ENCODE measurements at places on chromosomes 1 and 21.

- no peak overlapping the region for H3K4me3 ChIP-seq
- no peaks in the 10 kb centered on the region for H3K27me3 ChIP-seq
- no peak for DNase-seq
- H3K27ac ChIP-seq: no peak overlapping the region
- H3K36me3 ChIP-seq: no peaks in the 10 kb centered on the region
Observed at GRCh38 chr1:232123775-232124659, 497.4 kb downstream of the DISC1 start.

DNA sequence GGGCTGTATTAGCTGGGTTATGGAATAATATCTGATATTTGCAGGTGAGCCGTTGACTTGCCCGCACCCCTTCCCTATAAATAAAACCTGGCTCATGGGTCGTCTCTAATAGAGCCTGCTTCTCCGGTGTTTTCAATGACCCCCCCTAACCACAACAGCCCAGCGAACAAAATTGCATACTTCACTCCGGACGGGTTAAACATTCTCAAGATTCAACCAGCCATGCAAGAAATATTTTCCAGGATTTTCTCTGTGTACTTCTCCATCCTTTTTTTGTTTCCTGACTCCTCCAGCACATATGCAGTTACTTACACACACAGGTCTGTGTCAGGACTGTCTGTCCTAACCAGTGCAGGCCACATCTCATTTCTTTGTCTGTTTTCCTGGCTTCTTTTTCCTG is 267.7 kb downstream of the ZNF648 start:
- H3K4me3 ChIP-seq: no peak overlapping the region
- no peaks in the 10 kb centered on the region for H3K4me1 ChIP-seq
- no peak for DNase-seq
- H3K27ac ChIP-seq: no peak overlapping the region
- H3K27me3 ChIP-seq: no peaks in the 10 kb centered on the region

DNA sequence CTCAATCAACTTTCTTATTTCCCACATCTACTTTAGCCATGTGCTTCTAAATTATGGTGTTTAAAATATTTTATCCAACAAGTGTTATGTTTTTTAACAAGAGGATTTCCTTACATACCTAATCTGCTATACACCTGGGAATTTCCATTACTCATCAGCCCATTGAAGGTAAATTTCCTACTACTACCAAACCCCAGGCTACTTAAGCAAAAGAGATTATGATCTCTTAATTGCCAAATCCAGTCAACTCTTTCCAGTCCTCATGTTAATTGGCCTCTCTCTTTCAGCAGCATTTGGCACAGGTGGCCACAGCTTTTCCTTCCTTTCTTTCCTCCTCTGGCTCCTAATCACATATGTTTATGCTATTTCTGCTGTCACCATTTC is 5.1 kb upstream of the C1orf162 start:
- H3K36me3 ChIP-seq: peaks cover 7% of the 10 kb centered on the region
- no peaks in the 10 kb centered on the region for H3K27me3 ChIP-seq
- peaks cover 50% of the 10 kb centered on the region for H3K4me1 ChIP-seq
- no peak for DNase-seq
- peak overlapping the region; percentile 37 for H3K27ac ChIP-seq
- H3K4me3 ChIP-seq: no peak overlapping the region

- H3K27me3 ChIP-seq: no peaks in the 10 kb centered on the region
- no peak overlapping the region for H3K27ac ChIP-seq
- DNase-seq: no peak
Observed at GRCh38 chr1:169363046-169363730, 4.4 kb downstream of the NME7 start.

DNA sequence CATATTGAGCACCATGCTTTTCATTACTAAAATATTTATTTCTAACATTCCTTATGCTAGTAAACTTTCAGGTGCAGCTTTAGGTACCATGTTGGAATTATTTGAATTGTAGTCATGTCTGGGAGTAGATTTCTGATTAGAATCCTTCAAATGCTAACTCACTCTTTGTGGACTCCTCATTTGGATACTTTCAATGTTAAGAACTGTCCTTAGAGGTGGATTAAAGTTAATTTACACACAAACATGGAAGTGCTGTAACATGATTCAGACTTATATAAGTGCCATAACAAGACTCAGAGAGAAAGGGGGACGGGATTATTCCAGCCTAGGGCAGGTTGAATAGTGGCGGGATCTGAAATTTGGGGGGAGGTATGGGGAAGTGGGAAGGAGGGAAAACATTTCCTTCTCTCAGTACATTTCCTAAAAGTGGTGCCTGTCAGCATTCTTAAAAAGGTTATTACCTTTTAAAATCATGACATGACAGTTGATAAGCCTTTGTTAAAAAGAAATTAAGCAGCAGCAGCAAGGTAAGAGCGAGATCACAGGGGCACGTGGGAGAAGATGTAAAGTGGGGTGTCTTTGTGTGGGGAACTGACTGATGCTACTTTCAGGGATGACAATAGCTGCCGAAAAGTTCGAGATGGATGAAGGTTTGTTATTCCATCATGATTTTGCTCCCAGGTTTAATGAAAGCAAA is 44.4 kb downstream of the HHAT start:
- no peak for DNase-seq
- H3K4me3 ChIP-seq: no peak overlapping the region
- no peaks in the 10 kb centered on the region for H3K36me3 ChIP-seq

Measured in effector memory CD4-positive, alpha-beta T cell (primary cell).